ENCODE measurements at places on chromosomes 3 and 15.

DNA sequence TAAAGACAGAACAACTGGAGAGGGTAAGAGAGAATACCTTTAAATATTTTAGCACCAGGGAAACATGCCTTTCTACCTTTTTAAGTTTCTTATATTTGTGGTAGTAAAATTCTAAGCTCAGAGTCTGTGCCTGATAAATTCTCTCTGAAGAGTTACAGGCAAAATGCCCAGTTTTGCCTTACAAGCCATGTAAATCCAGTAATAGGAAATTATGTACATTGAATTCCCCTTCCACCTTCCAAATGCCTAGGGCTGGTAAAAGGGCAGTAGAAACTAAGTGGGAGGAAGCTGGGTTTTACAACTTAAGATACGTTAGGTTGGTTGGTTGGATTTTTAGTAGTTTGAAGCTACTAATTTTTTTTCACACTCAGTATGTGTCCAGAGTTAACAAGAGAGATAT lies 43.1 kb upstream of the TP63 start:
- DNase-seq: no peak

DNA sequence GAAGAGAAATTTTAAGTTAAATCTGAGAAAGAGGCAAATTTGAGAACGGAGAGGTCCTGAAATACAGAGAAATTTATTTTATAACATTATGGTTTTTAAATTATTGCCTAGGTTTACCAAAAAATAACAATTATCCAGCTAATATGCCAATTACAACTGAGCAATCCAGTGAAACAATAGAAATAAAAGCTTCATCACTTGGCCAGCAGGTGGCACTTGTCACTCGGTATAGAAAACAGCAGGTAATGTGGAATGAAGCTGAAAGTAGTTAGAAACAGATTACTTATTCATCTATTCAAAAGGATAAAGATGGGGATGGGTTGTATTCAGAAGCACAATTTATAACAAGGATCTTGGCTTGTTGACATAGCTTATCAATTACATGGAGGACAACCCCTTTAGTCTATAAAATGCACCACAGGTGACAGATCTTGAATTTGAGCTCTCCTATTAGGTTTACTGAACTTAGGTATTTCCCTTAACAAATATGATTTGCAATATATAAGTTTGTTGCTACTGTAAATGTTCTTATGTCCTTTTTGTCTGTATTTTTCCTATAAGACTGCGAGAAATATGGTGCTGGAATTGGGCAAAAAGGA lies 70.1 kb upstream of the GUCA1C start:
- peak; percentile 21 for DNase-seq

- DNase-seq: no peak
Observed at GRCh38 chr15:59360896-59361295, 11.8 kb downstream of the MYO1E start.

GRCh38 chr3:161224786-161225185 lies 3.7 kb downstream of the NMD3 start:
- DNase-seq: no peak

- DNase-seq: no peak
Observed at GRCh38 chr3:166799-167198, 29.8 kb upstream of the CHL1 start.

DNA sequence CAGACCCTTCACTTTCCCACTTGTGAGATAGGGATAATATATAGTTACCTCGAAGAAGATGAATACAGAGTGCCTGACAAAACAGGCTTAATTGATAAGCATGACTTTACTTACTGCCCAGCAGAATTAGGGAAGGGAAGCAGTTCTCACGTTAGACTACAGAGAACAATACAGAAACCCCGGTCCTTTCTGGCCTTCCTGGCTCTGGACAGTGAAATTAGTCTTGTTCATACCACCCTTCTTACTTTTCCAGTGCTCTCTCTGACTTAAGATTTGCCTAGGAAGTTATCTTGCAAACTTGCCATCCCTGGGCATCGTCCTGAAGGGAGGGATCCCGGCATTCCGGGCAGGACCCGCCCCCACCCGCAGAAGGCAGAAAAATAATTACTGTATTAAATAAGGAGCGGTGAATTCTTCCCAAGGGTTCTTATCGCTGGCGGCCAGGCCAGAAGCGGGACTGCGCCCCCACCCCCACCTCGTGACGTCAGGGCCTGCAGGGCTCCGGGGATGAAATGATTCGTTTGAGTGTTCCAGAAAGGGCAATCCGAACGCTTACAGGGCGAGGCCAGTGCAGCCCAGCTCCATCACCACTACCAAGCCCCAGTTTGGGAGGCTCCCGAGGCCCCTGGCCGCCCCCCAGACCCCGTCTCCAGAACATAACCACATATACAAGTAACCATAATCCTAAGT lies 8.4 kb downstream of the SOX2 start:
- no peak for DNase-seq

- DNase-seq: no peak
Observed at GRCh38 chr15:65388306-65389080, 10.7 kb upstream of the IGDCC3 start.

GRCh38 chr15:57923306-57923705 lies 142.2 kb downstream of the ALDH1A2 start:
- DNase-seq: no peak

GRCh38 chr3:17579289-17580031 lies 163.0 kb downstream of the TBC1D5 start:
- DNase-seq: no peak

DNA sequence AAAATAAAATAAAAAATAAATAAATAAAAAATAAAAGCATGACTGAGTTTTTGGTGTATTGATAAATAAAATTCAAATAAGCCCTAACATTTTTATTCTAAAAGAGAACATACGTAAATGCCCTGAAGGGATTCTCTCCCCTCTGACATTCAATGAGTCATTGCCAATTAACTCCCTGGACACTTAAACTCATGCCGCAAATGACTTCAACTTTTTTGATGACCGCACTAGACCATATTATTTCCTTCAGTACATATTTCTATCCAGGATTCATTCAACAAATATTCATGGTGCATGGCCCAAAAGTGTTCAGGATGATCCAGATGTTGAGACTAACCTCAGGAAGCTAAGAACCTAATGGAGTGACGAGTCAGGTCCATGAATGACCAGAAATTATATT lies 195.9 kb upstream of the LRRN1 start:
- no peak for DNase-seq

GRCh38 chr15:100923902-100924301 lies 4.7 kb downstream of the LRRK1 start:
- DNase-seq: no peak

GRCh38 chr3:64827431-64827830 lies 139.6 kb upstream of the ADAMTS9 start:
- no peak for DNase-seq

- DNase-seq: no peak
Observed at GRCh38 chr3:73652896-73653295, 28.2 kb upstream of the PDZRN3 start.

GRCh38 chr15:91947683-91948608 lies 94.4 kb downstream of the SLCO3A1 start:
- no peak for DNase-seq

GRCh38 chr15:71106802-71107500 lies 8.3 kb upstream of the THSD4 start:
- no peak for DNase-seq

DNA sequence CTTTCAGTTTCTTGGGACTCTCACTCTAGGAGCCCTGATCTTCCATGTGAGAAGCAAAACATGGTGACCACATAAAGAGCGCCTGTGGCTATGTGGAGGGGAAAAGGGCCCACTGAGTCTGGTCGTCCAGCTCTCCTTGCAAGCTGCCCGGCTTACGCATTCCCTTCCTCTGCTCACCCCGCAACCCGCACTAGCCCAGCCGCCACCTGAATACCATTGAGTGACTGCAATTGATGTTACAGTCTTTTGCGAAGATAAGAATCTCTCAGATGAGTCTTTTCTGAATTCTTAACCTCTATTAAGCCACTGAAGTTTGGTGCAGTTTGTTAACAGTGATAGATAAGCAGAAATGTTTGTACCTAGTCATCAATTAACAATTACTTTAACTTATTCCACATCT lies 589.0 kb upstream of the DPPA4 start:
- no peak for DNase-seq

- DNase-seq: no peak
Observed at GRCh38 chr3:59608356-59608755, 558.5 kb upstream of the CFAP20DC start.

DNA sequence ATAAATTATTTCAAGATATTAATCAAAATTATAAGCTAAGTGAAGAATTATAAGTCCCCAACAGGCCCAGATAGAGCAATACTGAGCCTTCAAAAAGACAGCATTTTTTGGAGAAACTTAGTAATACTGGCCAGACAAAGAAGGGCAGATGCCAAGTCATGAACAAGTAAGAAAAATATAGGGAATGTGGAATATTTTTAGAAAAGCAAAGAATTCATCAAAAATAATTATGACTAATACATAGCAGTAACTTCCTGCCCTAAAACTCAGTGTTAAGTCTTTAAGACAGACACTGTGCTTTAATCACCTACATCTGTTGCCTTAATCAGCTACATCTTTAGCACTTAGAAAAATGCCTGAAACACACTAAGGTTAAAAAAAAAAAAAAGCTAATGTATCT lies 31.2 kb downstream of the DPH6 start:
- DNase-seq: no peak

DNA sequence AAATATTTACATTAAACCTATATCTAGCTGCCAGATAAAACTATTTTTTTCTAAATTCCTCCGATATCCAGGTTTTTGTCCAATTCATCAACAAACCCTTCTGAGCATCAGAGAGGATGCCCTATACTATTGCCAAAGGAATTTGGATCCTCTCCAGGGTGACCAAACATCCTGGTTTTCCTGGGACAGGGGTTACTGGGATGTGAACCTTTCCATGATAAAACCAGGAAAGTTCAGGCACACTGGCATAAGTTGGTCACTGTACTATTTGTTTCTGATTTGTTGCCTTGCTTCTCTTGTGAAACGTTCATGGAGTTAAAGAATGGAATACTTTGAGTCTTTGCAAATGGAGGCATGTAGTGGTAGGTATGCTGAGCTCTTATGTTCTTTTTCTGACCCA lies 63.5 kb downstream of the TLNRD1 start:
- DNase-seq: no peak

GRCh38 chr3:111035902-111036301 lies 35.7 kb upstream of the NECTIN3 start:
- no peak for DNase-seq

- no peak for DNase-seq
Observed at GRCh38 chr3:17322106-17322793, 420.2 kb downstream of the TBC1D5 start.

GRCh38 chr3:127406309-127407025 lies 118.6 kb upstream of the PRR20G start:
- DNase-seq: no peak

DNA sequence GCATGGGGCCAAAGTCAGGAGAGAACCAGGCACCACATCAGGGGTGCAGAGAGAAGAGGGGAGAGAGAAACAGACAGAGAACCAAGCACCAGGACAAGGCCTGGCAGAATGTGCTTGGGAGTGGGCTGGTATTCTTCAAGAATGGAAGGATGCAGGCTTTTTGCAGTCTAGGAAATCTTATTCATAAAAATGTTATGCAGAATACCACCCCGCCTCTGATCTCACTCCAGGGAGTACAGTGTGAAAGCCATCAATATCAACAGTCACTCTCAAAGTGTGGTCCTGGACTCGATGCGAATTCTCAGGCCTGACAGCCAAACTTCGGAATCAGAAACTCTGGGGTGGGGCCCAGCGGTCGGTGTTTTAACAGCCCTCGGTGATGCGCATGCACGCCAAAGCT lies 16.9 kb downstream of the NTRK3 start:
- no peak for DNase-seq

- DNase-seq: no peak
Observed at GRCh38 chr3:11465744-11466616, 177.7 kb downstream of the VGLL4 start.

DNA sequence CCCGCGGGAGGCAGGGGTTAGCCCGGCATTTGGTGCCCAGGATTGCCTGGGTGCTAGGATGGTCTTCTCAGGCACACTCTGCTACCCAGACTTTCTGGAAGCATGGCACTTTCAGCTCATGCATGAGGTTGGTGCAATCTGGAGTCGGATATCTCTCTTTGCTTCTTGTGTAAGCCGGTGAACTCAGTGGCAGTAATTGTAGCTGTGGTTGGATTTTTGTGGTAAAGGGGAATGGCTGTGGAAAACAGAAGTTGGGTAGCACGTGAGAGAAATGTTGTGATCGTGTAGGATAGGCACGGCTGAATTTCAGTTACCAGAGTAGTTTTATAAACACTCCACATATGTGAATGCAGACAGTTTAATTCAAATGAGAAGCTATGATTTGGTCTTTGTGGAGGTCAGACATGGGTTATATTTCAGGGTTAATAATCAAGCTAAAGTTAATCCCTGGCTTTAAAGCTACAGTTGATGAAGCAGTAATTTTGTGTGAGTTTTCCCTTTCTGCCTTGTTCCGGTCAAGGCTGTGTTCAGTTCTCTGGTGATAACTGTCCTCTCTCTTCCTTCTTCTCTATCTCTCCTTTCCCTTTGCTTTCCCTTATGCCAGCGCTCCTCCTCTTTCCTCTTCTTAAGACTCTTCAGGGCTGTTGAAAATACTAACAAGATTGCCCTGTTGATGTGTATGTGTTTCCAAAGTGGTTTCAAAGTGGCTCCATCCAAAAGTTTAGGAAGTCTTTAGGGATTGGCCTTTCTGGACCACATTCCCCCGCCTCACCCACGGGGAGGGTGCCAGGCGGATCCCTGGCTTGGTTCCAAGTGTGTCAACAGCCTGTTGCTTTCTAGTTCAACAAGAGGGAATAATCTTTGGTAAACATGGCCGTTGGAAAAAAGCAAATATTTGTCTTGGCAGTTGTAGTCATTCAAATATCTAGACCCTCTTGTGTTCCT lies 404.6 kb upstream of the C2CD4B start:
- no peak for DNase-seq

DNA sequence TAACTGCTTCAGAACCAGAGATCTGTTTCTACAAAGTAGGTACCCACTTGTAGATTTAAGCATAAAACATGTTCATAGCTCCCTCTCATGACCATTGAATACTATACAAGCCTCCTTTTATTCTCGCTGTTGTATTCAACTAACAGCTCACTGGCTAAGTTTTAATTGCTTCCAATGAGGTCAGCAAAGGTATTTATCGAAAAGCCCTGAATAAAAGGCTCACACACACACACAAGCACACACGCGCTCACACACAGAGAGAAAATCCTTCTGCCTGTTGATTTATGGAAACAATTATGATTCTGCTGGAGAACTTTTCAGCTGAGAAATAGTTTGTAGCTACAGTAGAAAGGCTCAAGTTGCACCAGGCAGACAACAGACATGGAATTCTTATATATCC lies at the start of gene FGF7:
Gene FGF7 (plus strand): TSS at position 222 of the 400 bp plus-strand sequence. CDS start 1,056 bp downstream, outside the sequence.
- DNase-seq: no peak

- DNase-seq: no peak
Observed at GRCh38 chr3:146505516-146505915, 36.2 kb upstream of the PLSCR2 start.

DNA sequence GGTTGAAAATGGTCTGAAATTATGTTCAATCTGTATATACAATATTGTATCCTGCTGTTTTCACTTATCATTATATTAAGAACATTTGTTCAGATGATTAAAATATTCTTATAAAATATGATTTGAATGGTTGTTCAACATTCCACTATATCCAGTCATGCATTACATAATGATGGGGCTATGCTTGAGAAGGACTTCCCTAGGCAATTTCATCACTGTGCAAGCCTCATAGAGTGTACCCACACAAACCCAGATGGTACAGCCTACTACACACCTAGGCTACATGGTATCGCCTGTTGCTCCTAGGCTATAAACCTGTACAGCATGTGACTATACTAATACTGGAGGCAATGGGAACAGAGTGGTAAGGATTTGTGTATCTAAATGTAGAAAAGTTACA lies 30.5 kb downstream of the SLC7A14 start:
- no peak for DNase-seq

GRCh38 chr3:58635371-58636285 lies 30.9 kb downstream of the FAM3D start:
- no peak for DNase-seq

All from activated gamma-delta T cell treated with Interleukin-2 at 50 U/mL for 16 hours (primary cell).